ENCODE measurements at places on chromosomes 3 and 15.

- no peak for DNase-seq
Measured at GRCh38 chr15:29616512-29616911, 205.8 kb downstream of the TJP1 start.

GRCh38 chr3:48194446-48195071 lies 6.3 kb upstream of the CDC25A start:
- peak; percentile 12 for DNase-seq

- no peak for DNase-seq
Measured at GRCh38 chr3:141395005-141395589, 26.8 kb downstream of the ZBTB38 start.

DNA sequence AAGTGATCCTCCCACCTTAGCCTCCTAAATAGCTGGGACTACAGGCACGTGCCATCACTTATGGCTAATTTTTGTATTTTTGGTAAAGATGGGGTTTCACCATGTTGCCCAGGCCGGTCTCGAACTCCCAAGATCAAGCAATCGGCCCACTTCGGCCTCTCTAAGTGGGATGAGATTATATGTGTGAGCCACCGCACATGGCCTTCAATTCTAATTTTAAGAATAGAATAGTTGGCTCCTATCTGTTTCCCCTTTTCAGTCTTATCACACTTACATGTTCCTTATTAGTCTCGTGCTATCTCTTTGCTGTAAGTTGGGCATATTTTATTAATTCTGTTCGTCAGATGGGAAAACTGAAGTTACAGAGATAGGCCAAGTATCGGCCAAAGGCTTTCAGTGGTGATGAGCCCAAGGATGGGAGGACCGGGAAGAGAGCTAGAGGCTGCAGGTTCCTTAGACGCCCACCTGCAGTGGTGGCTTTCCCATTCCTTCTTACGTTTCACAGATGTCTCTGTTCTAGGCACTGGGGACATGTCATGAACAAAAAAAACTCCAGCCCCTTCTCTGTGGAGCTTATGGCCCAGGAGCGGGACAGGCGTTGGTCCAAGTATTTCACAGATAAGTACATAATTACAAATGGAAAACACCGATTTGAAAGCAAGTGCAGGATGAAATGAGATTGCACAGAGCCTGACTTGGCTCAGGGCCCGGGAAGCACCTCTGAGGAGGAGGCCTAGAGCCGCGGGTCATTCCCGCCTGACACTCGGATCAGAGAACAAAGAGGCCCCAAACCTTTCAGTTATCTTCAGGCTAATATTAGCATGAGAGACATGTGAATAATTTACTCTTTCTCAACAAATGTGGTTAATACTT lies 91.1 kb upstream of the KLF13 start:
- DNase-seq = peak; percentile 65

DNA sequence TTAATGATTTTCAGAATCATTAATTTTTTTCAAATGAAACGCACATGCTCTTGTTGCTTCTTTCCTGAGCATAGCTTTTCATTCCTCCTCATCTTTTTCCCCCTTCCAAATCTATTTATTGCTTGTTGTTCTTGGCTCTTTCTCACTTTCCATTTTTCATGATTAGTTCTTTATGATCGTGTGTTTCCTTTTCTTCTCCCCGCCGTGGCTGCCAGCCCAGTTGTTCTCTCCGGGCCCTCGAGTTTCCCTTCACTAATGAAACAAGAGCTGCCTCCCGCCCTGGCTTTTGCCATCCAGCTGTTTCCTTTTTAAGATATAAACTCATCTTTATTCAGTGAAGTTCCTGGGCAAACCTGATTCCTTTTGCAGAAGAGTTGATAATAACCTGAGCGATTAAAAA lies 170.2 kb upstream of the NR2F2 start:
- no peak for DNase-seq

DNA sequence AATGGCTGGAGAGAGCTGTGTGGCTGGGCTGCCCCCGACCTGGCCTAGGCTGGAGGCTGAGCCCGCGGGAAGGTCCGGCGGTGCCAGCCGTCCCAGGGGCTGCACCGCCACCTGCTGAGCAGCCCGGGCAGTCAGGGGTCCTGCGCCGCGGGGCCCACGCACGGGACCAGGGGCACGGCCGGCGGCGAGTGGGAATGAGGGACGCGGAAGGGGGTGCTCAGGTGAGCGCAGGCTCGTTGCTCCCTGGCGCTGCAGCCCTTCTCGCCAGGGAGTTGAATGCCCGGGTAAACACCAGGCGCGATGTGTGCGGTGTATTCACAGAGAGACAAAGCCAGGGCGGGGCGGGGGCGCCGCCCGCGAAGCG lies 666 bp upstream of the SEMA3F start:
- no peak for DNase-seq

GRCh38 chr3:43580181-43580580 lies 41.6 kb downstream of the ANO10 start:
- DNase-seq = no peak

DNA sequence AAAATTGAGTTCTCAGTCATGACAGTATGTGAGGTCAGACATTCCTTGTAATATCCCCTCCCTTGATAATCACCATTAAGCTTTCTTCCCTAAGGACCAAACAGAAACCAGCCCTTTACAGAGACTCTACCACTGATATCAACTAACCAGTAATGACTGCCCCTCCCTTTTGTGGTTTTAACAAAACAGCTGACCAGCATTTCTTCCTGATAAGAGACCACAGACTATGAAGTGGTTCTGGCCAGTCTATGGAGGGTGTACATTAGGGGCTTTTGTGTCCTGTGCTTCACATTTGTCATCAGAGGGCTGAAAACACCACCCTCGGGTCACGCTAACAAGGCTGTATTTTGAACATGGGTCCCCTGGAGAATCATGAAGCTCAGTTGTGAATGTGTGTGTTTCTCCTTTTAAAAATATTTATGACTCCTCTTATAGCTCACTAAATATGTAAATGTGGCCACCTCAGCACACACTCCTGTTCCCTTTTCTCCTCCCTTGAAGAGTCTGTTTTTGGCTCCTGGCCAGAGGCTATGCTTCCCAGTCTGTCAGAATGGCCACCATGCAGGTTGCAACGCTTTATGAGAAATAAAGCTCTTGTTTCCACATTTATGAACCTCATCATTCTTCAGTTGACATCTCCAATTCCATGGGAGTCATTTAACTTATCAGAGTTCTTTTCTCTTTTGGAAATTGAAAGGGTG lies 239.3 kb downstream of the CPNE4 start:
- DNase-seq = no peak

Data from hypothalamus (tissue), 51 donors.